NCI-H146 (cell line): ENCODE measurements at places on chromosomes 3 and 15.
A peak's percentile ranks its signal among the peaks of the same experiment; 100 is the strongest.

GRCh38 chr3:190019006-190019405 is 101.7 kb downstream of the P3H2 start:
- DNase-seq = no peak

DNA sequence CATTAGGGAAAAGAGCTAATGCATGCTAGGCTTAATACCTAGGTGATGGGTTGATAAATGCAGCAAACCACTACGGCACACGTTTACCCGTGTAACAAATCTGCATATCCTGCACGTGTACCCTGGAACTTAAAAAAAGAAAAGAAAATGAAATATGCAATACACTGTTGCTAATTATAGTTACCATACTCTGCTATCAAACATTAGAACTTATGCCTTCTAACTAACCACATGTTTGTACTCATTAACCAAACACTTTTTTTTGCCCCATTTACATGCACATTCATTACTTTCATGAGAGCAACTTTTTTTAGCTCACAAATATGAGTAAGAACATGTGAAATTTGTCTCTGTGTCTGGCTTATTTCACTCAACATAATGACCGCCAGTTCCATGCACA is 253.1 kb downstream of the CGGBP1 start:
- no peak for DNase-seq

GRCh38 chr15:55532944-55533343 is 24.9 kb upstream of the DNAAF4 start:
- no peak for DNase-seq

GRCh38 chr3:63975723-63976122 is 47.6 kb downstream of the PSMD6 start:
- no peak for DNase-seq

DNA sequence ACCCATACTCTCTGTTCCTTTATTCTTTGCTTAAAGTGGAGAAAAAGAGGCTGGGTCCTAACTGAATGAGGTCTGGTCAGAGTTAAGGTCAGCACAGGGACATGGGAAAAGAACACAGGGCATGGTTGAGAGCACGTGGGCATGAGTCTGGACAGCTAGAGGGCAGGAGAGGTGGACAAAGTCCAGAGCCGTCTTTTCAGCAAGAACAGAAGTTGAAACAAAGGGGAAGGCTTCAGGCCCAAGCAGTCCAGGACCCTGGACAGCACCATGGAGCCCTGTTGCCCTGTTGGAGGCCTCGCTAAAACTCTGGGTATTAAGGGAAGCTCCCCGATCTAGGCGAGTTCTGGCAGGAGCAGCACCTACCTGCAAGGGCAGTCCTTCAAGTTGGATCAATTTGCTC is 50.7 kb downstream of the XYLB start:
- no peak for DNase-seq

GRCh38 chr3:112391648-112392047 is 58.7 kb downstream of the CD200 start:
- no peak for DNase-seq

DNA sequence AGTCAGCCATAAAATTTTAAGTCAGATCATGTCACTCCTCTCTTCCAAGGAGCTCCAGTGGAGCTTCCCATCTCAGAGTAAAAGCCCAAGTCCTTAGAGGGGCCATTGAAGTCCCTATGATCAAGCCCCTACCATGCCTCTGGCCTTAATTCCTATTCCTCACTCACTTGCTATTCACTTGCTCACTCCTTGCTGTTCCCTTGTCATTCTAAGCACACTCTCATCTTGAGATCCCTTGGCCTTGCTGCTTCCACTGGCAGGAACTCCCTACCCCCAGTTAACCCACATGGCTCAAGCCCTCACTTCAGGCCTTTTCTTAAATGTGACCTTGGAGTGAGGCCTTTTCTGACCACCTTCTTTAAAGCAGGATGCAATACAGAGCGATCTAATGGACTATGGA is 12.3 kb upstream of the SECISBP2L start:
- DNase-seq = no peak

DNA sequence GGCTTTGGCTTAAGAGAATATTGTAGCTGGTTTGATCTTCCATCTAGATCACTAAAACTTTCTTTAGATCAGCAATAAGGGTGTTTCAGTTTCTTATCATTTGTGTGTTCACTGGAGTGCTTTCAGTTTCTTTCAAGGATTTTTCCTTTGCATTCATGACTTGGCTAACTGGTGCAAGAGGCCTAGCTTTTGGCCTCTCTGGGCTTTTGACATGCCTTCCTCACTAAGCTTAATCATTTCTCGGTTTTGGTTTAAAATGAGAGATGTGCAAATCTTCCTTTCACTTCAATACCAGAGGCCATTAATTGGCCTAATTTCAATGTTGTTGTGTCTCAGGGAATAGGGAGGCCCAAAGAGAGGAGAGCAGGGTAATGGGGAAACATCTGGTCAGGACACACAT is 30.3 kb upstream of the CCNB2 start:
- DNase-seq = no peak

DNA sequence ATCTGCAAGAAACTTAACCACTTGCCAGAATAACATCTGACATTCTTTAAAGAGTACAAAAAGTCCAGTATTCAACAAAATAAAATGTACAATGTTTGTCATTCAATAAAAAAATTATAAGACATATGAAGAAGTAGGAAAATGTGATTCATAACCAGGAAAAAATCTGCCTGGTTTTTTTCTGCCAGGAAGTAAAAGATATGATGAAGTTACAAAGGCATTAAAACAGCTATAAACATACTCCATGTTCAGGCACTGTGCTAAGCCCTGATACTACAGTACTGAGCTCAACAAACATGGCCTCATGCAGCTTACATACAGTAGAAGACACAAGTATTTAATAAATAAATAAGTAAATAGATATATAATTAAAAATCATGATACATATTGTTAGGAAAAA is 178.4 kb upstream of the STT3B start:
- no peak for DNase-seq

- no peak for DNase-seq
Measured at GRCh38 chr3:50484722-50485121, 18.7 kb downstream of the CACNA2D2 start.

- peak; percentile 32 for DNase-seq
Measured at GRCh38 chr3:120449701-120450599, 842 bp downstream of the FSTL1 start.

DNA sequence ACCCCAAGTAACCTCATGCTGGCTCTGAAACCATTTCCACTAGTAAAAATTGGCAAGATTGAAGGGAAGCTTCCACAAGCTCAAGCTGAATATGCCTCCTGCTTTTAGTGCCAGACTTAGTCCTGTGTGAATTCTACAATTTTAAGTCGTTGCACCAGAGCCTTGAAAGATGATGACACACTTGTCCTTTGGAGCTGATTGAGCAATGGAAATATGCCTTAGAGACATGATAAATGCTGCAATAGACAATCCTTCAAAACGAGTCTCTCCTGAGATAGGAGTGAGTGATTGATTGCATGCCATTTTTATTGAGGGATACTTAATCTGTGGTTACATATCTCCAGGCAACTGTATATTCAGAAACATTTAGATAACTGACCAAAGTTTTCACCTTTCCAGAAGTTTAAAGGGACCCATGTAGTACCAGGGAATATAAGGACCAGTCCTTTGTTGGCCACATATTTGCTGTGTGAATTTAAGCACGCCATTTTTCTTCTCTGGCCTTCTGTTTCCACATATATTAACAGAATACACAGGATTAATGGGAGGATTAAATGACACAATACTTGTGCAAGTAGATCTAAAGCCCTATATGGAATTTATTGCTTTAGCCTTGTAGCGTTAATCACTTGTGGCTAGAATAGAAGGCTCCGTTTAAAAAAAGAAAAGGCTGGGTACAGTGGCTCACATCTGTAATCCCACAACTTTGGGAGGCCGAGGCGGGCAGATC is 65.1 kb downstream of the PPARG start:
- DNase-seq = no peak

DNA sequence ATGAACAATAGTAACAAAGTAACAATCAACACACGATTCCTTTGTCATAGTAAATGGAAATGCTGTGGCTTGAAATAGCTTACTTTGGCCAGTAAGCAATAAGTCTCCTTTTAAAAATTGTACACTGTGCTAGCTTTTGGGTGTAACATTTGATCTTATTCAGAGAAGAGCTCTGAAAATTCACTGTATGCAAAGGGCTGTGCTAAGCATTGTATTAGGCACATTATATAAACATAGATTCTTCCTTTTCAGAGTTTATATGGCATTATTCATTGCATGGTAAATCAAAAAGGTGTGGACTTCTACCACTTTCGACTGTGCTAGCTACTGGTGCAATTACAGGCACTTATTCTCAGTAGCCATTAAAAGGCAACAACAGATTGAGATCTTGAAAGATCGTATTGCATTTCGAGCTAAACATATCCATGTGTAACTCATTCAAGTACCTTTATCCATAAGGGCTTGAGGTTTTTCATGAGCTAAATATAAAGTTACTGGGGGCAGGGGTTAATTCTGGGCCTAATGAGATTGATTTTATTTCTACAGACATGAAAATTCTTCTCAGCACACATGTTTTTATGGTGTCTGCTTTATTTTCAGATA is 246.8 kb downstream of the NR1D2 start:
- no peak for DNase-seq

DNA sequence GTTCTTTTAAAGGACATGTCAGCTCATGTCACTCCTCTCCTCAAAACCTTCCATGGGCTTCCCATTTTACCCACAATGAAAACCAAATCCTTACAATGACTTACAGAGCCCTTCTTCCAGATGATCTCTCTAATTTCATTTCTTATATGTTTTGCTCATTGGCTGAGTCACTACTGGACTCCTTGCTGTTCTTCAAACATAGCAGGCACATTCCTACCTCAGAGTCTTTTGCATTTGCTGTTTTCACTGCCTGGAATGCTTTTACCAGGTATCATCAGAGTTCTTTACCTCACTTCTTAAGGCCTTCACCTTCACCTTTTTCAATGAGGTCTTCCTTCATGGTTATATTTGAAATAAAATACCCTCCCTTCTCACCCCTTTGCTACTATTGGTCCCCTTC is 57.3 kb downstream of the NECTIN3 start:
- no peak for DNase-seq

DNA sequence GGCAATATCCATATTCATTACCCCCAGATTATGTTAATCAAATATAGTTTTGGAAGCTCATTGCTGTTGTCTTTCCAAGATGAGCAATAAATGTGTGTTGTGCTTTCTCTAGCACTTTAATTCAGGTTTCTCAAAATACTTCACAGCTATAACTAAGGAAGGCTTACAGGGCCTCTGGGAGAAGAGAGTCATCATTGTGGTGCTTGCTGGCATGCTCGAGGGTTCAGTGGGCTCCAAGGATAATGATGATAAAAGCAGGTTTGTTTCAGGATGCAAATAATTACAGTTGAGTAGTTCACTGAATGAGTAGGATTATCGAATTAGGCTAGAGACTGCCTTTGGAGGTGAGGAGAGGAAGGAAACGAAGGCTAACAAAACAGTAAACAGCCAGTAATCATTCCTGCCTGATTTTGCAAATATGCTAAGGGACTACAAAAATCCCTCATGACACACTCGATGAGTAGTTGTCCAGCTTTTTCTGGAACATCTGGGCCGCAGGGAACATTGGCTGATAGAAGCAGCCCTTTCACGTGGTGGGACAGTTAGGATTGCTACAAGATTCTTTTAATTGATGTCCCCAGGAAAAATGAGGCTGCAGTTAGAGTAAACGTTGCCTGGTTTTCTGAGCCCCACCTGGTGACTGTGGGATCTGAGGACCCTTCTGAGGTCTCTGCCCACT is 54.1 kb downstream of the SLC7A14 start:
- DNase-seq = no peak

DNA sequence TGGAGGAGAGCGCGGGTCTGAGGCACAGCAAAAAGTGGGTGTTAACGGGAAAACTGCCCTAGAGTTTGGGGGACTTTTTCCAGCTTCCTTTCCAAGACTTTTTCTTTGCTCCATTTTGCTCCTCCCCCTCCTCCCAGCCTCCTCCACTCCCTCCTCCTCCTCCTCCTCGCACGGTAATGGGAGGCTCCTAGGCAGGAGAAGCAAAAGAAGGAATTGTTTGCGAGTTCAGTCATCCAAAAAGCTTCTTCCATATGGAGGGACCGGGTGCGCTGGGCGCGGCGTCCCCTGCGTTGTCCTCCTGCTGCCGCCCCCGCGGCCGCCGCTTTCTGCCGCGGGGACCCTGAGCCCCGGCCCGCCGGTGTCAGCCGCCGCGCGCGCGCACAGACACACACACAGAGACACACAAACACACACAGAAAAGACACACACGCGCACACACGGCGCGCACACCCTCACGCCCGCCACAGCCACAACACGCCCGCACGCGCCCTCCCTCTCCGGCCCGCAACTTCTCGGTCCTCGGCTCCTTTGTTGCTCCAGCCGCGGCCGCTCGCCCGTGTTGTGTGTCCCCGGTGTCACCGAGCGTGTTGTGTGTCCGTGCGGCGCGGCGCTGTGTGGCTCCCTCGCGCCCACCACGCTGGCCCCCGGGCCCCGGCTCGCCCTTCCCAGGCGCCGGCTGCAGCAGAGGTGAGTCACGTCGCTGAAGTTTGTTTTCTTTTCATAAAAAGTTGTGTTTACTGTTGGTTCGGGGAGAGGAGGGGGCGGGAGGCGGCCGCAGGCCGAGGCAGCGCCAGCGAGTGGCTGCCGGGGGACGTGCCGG is at the start of gene BOC:
TSS of gene BOC (plus strand) at position 228 of the 820 bp plus-strand sequence. CDS start 38,246 bp downstream, outside the sequence.
- DNase-seq = peak; percentile 52

DNA sequence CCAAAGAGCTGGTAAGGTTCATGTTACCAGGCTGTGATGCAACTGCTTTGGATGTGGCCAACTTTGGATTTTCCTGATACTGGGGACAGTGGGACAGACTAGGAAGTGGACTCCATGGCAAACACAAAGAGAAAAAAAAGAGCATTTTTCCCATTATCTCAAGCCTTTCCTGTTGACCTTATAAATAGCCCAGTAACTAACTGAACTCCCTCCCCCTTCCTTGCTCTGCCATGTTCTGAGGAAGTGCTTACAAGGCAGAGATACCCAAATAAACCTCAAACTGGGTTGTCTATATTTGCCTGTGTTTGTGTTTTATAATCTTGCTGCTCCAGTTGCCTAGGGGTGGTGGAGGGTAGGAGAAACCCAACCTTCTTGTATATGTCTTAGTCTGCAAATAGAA is 27.3 kb upstream of the SLC9A9 start:
- no peak for DNase-seq

DNA sequence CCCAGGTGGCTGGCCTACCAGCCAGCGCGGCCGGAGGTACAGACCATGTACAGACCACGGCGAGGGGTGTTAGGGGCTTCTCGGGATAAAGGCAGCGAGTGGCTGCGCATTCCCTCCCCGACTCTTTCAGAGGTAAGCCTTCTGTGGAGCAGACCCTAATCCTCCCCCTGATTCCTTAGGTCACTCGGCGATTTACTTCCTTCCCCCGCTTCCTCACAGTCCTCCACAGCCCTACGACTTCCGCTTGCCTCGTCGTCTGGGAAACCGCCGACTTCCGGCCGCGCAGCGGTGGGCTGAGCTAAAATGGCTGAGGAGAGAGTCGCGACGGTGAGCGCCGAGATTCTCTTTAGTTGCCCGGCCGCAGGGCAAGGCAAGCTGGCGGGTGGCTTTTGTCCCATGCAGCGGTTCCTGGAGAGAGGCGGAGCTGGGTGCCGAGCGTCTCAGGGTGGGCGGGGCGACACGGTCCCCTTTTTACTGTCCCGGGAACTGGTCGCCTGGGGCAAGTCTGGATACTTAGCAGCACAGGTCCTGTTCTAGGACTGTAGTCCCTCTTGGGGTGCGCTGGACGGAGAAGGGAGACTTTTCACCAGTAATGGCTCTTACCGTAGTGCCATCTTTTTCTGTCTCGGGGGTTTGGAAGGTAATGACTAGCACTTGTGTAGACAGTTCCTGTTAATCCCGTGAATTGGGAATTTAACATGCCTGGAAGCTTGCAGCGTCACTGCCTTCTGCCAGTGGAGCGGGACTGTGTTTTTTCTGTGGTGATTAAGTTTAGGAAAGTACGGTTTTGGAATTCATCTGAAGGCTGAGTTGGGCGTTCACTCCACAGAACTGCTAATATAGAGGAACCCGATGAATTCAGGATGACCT is at the start of the genes BBS4 and HIGD2B:
TSS of gene BBS4 (plus strand) at position 283 of the 870 bp plus-strand sequence. CDS start at position 304, 21 bp downstream.
TSS of gene HIGD2B (minus strand) at position 258 of the 870 bp plus-strand sequence. CDS start 9,808 bp downstream, outside the sequence.
- DNase-seq = no peak
